Breast epithelium (tissue), 4 donors: ENCODE measurements at places on chromosomes 2 and 18. TPM values are rescaled to one million over a fixed set of nuclear protein-coding genes. Genes with fewer than 3 reads are reported as not detected.

GRCh38 chr2:236082061-236082460 lies 86.1 kb downstream of the GBX2 start:
- DNase-seq, result no peak

- no peak for DNase-seq
Observed at GRCh38 chr18:48815179-48815515, 135.6 kb downstream of the SMAD7 start.

- peak; percentile 56 for DNase-seq
Observed at GRCh38 chr2:216017365-216017764, 4.0 kb upstream of the MREG start.

- DNase-seq, result no peak
Observed at GRCh38 chr18:66138642-66139041, 387.8 kb downstream of the CDH7 start.

- DNase-seq, result no peak
Observed at GRCh38 chr2:183740241-183740640, 616.0 kb downstream of the NUP35 start.

- no peak for DNase-seq
Observed at GRCh38 chr2:172086241-172087206, 1.2 kb downstream of the DLX1 start.

Gene EGR4
- not detected for total RNA-seq

DNA sequence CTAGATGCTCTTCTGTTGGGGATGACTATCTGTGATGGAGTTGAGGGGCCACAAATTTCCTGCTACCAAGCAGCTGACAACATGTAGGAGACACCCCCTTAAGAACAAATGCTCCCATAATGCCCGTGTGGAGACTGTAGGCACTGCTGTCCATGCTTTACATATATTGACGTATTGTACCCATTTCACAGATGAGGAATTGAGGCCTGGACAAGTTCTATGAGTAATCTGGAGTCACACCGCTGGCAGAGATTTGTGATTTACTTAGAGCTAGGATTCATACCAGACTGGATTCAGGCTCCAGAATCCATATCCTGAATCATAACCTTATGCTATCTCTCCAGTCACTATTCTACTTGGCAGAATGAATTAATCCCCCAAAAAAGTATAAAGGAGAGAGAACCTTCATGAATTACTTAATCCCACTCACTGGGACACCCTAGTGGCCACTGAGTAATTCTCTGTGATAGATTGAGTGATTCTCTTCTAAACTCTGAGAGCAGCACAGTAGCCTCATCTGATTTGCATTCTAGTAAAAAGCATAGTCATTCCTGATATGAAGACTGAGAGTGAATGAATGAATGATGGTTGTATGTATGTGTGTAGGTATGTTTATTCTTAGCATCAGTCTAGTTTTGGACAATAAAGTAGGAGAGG lies 460.7 kb upstream of the MEIS1 start:
- no peak for DNase-seq

GRCh38 chr2:178579006-178579405 lies 98.7 kb downstream of the PLEKHA3 start:
- DNase-seq, result no peak

DNA sequence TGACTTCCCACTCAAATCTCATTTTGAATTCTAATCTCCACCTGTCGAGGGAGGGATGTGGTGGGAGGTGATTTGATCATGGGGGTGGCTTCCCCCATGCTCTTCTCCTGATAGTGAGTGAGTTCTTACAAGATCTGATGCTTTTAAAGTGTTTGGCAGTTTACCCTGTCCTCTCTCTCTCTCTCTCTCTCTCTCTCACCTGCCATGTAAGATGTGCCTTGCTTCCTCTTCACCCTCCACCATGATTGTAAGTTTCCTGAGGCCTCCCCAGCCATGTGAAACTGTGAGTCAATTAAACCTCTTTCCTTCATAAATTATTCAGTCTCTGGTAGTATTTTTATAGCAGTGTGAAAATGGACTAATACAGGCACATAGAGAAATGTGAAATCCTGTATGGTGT lies 7.0 kb upstream of the LDAH start:
- no peak for DNase-seq

Gene PNO1
- 29.5 TPM for total RNA-seq

DNA sequence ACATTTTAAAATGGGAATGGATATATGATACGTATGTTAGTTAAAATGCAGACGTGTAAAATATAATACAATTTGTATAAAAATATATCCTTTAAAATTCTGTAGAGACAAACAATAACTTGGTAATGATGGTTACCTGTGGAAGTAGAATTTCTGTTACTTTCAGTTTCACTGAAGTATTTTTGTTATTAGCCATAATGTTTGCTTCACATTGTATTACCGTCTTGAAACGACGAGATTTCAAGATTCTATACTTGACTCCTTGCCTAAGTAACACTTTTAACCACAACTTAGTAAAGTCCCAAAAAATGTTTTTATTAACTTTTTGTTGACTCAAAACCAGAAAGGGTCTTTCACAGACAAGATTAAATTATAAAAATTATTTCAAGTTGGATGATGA lies 488.3 kb upstream of the VRK2 start:
- DNase-seq, result no peak

Gene ANKRD30B
- total RNA-seq, result 11.5 TPM

GRCh38 chr2:86622519-86623042 lies 1.1 kb downstream of the RNF103 start:
- peak; percentile 57 for DNase-seq

DNA sequence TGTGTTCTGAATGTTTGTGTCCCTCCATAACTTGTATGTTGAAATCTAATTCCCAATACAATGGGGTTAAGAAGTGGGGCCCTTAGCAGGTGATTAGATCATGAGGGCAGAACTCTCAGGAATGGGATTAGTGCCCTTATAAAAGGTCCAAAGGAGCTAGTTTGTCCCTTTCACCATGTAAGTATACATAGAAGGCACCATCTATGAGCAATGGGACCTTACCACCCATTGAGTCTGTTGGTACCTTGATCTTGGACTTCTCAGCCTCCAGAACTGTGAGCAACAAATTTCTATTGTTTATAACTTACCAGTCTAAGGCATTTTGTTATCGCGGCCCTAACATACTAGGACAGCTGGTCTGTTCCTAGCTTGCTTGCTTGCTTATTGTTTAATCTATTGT lies 106.3 kb downstream of the MYCN start:
- no peak for DNase-seq

Gene ERBB4
- 18.4 TPM for total RNA-seq

- no peak for DNase-seq
Observed at GRCh38 chr2:82198809-82199492, 1894.4 kb upstream of the LRRTM1 start.

DNA sequence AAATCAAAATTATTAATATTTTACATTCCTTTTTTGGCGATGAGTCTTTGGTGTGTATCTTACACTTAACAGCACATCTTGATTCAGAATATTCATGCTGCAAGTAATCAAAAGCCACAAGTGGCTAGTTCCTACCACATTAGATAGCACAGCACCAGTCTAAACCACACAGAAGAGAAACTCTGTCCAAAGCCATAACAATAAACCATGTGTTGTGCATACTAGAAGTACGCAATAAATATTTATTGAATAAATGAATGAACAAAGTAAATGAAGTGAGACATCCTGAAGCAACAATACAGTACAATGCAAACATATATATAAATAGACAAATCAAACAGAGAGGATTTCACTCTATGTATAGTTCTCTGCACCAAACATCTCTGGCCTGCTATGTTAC lies 287.3 kb downstream of the EXOC6B start:
- no peak for DNase-seq

GRCh38 chr18:26574958-26575864 lies 26.9 kb upstream of the KCTD1 start:
- DNase-seq, result peak; percentile 36

Gene RAB6D
- total RNA-seq, result not detected

Gene GPAT2
- total RNA-seq, result 5.9 TPM

Gene TUBB8B
- total RNA-seq, result 0.66 TPM

- no peak for DNase-seq
Observed at GRCh38 chr2:210527286-210527685, 29.1 kb upstream of the CPS1 start.

DNA sequence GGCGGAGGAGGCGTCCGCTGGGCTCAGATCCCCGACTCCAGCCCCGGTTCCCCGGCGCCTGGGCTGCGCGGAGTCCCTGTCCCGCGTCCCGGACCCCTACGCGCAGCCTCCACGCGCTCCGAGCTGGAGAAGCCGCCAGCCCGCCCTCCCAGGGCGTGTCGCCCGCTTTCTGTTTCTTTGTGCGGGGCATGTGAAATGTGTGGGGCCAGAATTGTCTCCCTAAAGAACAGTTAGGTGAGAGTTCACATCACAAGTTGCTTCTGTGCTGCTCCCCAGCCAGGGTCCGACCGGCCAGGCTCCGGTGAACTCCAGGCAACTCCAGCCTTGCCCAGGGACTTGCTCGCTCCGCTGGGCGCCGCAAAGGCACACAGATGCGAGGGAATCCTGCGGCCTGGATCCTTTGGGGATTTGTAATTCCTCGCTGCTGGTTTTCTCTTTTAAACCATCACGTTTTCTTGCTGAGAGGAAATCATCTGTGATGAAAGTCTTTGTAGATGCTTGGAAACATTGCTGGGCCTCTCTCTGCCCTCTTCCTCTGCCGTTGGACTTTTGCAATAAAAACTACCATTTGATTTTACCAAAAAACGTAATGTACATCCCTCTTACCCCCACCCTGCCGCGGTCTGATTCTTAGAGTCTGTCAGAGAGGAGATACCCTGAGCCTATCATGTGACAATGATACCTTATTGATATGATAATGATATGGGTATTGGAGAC lies 631 bp downstream of the GYPC start:
- DNase-seq, result no peak

DNA sequence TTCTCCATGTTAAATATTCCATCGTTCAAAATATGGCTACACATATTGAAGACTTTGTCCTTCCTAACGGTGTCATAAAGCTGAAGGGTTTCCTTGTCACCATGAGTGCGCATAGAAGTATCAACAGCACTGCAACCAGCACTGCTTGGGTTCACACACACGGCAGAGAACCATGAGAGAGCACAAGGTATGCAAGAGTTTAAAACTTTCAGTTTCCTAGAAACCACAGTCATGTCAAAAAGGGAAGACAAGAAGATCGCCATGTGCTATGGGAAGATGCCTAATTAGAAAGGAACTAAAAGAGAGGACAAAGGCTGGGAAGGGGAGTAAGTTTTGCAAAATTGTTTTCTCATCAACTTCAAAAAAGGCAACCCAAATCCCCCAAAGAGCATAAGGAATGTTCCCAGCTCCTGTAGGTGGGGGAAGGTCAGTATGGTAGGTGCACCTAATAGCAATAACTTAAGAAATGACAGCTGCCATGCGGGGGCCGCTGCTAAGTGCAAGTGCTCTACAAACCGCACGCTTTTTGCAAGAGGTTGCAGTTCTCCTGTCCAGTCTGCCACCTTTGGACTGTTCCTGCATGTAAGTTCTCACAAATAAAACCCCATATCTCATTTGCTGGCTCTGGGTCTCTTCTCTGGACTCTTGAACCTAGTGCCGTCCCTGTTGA lies 136.8 kb downstream of the TMEM163 start:
- no peak for DNase-seq

GRCh38 chr2:85215448-85216401 lies 82.5 kb downstream of the TCF7L1 start:
- DNase-seq, result no peak

Gene ASPRV1
- total RNA-seq, result 1.6 TPM

DNA sequence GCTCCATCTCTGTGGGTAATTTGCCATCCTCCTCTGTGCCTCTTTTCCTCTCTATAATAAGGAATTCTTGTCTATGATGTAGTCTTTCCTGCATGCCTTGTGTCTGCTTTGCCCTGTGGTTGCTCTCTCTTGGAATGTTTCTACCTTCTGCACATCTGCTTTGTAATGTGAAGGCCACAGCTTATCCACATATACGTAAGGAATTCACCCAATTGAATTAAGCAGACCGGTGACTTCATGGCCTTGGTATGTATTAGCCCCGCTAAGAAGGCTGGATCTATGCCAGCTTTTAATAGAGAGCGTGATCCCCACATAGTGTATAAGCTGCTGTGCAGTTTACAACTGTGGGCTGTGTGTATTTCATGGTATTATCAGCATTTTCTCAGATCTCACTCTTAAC lies 274.7 kb downstream of the RNF144A start:
- DNase-seq, result no peak

Gene CNRIP1
- total RNA-seq, result 14.9 TPM

DNA sequence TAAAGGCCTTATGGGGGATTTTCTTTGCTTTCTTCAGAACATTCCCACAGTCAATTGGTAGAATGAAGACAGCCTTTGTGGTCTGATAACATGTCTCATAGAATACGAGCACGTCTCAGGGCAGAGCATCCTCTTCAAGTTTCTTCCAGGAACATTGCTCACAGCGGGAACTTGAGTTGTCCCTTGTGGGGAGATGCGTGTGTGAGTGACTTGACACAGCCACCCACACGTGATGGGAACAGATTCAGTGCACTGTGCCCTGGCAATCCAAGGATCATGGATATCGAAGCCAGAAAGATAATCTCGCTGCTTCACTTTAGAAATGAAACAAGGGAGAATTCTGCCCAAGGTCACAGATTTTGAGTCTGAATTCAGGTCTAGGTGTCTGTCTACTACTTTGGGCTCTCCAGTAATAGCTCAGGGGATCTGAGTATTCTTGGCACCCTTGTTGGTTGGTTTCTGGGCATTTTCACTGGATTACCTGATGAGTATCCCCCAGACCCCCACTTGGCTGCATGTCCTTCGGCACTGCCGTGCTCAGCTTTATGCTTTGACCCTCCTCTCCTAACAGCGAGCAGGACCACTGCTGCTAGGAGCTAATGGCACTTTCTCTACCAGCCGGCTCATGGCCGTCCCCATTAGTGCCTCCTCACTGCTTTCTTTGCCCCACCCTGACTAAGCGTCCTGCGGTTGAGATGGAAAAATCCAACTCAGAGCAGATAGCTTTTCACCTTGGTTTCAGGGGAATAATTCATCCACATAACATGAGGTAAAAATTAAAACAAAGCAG lies 75.9 kb upstream of the FOSL2 start:
- no peak for DNase-seq

DNA sequence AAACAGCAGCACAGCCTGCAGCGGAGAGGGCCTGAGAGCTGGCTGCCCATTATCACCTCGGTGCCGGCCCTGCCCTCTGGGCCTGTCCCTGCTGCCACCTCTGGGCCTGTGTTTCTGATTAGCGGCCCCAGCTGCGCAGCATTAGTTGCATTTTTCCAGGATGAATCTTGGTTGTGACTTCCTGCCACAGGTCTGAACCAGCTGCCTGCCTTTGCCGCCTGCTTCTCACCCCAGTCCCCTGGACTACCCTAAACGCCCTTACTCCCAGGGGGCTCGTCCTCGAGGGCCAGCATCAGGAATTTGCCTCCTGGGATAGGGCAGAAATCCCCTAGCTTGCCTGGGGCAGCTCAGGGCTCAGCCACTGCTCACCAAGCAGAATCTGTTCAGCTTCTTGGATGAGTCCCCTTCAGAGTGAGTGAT lies 342.8 kb downstream of the DYSF start:
- no peak for DNase-seq
